ENCODE measurements at places on chromosomes 4 and X. TPM values are rescaled to one million over a fixed set of nuclear protein-coding genes. Genes with fewer than 3 reads are reported as not detected.

The TCEAL7 gene
- total RNA-seq: not detected

The COL25A1 gene
- not detected for total RNA-seq

The PCGF3 gene
- 49.0 TPM for total RNA-seq

The SPANXB1 gene
- total RNA-seq: 280 TPM

The FAM9B gene
- 0.32 TPM for total RNA-seq

The AGA gene
- total RNA-seq: 54.7 TPM

The EFHC2 gene
- not detected for total RNA-seq

The ARMCX1 gene
- total RNA-seq: not detected

The DHRSX gene
- total RNA-seq: 10.1 TPM

The H2BW2 gene
- total RNA-seq: not detected

Data from A375 (cell line).